ENCODE measurements at places on chromosomes 2 and 18.

- DNase-seq, result no peak
Observed at GRCh38 chr2:84169871-84170270, 289.2 kb downstream of the SUCLG1 start.

- DNase-seq, result no peak
Observed at GRCh38 chr2:165427686-165428085, 41.8 kb upstream of the CSRNP3 start.

- DNase-seq, result no peak
Observed at GRCh38 chr18:23743733-23744333, 54.6 kb downstream of the LAMA3 start.

DNA sequence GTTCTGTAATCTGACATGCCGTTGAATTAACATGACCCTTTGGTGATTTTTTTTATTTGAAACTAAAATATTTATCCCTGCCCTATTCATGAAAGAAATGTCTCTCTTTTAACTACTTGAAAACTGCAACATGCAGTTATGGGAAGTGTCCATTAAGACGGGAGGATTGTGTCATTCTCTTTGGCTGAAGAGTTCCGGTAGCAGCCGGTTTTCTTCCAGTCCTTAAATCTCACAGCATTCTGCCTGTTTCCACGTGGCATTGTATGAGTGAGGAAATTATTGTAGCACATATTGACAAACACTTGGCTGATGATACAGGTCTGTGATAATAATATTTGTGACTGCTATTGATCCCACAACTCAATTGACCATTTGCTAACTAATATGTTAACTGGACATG lies 509.6 kb upstream of the POU3F3 start:
- DNase-seq, result no peak

- DNase-seq, result no peak
Observed at GRCh38 chr2:232897598-232898408, 27.7 kb downstream of the SNORC start.

DNA sequence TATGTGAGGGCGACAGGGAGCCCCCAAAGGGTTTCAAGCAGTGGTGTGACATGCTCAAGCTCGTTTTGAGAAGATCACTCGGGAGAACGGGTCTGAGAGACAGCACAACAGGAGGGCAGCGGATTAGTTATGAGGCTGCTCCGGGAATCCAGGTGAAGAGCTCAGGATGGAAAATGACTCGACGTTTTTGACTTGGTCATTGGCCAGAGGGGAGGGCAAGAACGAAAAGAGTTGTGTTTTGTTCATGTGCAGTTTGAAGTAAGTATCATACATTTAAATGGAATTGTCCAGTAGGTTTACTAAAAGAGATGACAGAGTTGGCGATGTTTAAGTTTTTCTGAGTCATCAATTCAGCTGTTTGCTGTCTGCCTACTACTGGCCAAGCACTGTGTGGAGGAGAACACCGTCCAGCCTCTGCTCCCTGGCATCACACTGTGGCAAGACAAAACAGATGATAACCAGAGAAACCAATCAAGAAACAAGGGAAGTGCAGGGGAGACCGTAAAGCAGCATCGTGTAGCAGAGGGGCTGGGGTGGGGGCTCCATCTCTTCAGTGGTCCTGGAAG lies 25.3 kb upstream of the ANXA4 start:
- no peak for DNase-seq

- DNase-seq, result no peak
Observed at GRCh38 chr2:106292627-106293026, 98.5 kb upstream of the UXS1 start.

DNA sequence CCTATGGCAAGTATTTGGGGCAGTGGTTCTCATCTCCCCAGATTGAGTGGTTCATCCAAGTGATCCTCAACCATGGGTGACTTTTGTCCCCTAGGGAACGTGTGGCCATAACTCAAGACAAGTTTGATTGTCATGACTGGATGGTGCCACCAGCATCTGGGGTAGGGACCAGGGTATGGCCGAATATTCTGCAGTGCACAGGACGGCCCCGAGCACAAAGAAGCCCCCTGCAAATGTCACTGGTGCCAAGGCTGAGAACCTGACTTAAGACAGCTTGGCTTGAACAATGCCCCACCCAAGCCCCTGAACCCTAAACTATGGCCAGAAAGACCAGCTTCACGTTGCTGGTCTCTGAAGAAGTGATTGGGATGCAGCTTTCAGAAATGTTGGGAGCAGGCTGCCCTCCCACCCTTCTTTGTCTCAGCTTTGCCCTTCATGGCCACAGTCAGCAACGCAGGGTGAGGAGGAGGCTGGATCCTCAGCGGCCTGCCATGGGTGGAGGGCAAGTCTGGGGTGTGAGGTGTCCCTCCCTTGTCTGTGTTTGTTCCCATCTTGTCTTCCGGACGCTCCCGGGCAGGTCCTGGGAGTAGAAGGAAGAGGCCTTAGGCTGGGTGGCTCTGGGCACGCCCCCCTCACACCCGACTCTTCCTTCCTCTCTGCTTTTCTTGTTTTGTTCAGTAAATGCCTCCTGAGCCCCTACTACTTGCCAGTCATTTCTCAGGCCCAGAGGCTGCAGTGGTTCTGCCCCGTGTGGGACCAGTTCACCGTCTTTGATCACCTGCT lies 43.4 kb downstream of the GREB1 start:
- DNase-seq, result no peak

DNA sequence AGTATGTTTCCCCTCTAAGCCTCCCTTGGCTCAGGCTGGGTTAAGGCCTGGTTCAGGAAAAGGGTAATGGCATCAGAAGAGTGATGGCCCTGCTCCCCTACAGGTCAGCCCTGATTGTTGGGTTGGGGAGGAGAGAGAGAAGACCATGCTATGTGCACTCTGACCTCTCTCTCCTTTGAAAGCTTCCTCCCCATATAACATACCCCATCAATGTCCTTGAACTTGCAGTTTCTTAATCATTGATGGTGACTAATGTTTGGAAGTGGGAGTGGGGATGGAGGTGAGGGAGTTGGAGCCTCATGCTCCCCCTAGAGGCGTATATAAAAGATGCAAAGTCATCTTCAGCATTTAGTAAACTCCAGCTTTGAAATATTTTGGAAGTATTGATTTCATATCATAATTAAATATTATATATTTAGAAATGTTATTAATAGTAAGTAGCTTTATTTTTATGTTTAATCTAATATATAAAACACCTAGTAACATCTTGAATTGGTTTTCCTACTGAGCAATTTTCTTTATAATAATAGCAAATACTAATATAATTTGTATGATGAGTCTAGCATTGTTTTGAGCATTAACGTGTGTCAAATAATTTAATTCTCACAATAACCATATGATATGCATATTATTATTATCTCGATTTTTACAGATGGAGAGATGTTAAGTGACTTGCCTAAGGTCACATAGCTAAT lies 8.8 kb downstream of the PLCL1 start:
- DNase-seq, result no peak

DNA sequence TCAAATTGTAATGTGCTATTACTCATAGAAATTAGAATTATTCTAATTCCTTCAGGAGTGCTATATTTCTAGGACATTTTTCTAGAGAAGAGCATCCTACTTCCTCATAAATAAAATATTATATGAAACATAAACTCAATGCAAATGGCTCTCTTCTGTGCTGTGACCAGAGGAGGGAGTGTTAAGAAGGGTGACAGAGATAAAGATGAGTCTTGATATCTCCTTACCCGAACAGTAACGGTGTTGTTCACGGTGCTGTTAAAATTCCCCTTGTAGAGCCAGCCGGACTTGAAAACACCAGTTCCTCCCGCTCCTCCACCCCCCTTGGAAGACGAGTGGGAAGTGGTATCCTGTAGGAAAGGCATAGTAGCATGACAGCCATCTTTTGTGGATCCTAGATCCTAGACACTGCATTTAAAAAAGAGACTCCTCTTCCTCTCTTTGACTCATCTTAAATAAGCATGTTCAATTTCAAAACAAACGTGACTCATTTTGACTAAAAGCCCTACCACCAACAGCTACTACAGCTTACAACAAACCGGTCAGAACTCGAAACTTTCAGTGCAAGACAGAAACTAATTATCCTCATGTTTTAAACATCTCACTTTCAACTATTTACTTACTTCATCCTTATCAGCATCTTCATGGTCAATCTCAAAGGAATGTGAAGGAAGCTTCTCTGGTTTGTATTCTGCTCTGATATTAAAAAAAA lies 156.3 kb downstream of the DOCK10 start:
- no peak for DNase-seq

- DNase-seq, result no peak
Observed at GRCh38 chr2:130869441-130870160, 32.9 kb downstream of the ARHGEF4 start.

DNA sequence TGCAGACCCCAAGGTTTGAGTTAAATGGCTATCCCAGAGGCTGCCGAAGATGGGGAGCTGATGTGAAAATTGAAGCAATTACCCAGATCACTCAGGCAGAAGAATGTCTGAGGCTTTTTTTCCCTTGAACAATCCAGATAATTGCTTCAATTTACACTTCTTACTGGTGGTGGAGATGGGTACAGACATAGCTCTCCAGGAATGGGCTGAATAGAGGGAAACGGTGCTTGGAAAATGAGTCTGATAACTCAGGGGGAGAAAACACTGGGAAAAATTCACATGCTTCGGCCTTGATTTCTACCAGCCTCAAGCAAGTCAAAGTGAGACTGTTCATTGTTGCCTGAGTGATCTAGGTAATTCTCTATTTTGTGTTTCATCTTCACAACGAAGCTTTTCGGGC lies 9.5 kb upstream of the KIF5C start:
- DNase-seq, result no peak

DNA sequence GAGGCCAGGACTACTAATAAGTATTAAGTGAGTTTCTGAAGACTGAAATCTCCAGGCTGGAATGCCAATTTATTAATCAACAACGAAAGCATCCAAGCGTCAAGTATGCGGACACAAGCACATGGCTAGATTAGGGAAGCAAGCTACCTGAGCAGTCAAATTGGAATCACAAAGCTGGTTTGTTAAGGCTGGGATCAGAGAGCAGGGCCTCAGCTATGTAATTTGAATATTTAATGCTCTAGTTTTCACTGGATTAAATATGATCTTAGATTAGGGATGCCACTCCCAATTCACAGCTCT lies 5.7 kb downstream of the CCL20 start:
- no peak for DNase-seq

GRCh38 chr18:70128271-70128670 lies 77.2 kb downstream of the RTTN start:
- DNase-seq, result no peak

GRCh38 chr2:126359494-126359893 lies 296.5 kb upstream of the GYPC start:
- DNase-seq, result no peak

- DNase-seq, result peak; percentile 36
Observed at GRCh38 chr2:94874277-94874997, 3.2 kb downstream of the TEKT4 start.

DNA sequence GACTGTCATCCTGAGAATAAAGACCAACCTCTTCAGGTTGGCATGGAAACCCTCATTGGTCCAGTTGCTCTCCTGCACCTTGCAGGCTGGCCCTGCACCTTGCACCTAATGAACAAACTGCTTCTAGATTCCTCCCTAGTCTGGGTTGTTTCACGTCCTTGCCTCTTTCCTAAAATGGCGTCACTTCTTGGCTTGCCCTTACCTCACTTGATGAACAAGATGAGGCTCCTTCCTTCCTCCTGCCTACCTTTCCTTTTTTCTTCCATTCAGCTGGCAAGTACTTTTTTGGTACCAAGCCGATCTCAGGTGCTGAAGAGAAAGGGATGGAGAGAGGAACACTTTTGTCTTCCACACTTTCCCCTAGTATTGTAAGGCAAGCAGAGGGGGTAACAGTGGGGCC lies 74.5 kb downstream of the MYCN start:
- no peak for DNase-seq

DNA sequence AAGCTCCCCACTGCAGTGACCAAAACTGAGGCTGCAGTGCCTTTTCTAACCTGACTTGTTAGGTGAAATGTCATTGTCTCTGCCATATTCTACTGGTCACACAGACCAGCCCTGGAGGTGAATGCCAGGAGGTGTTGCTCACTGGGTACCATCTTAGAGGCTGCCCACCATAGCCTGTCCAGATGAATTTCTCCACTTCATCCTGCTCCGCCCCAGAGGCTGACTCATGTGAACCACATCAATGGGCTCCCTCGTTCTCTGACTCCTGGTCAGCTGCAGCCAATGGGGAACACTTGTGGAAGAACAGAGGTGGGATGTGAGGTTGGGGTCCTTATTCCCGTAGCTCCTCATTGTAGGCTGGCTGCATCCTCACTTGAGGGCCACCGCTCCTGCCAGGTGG lies 3.4 kb upstream of the NARS1 start:
- no peak for DNase-seq

DNA sequence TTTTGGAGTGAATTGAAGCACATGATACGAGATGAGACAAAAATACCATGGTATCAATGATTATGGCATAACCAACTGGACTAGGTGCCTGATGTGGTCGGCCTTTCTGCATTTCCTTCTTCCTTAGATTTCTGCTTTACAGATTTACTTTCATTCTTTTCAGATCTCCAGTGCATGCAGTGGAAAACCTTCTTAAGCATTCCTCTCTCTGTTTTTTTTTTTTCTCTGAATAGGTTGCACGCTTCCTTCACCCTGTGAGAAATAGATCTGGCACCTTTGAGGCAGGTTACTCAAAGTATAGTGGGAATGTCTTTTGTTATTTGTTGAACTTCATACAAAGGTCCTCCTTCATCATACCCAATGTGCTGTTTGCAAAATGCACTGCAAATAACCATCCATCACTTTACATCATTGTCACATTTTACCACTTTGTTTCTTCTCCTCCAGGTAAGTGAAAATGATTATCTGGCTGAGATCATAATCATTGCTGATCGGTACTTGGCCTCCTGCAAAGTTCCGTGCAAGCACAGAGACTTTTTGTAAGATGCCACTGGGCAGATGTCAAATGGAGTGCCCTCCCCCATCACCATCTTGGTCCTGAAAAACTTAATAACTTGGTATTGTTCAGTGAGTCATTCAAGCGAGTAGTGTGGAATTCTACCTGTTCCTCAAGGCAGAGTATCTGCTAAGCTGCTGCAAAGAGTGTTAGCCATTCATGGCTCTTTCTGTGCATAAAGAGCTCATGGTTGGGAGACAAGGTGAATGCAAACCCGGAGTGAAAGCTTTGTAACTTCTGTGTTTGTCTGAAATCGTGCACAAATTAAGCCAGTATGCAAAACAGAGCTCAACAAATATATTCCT lies 30.0 kb upstream of the KLHL14 start:
- DNase-seq, result no peak

- DNase-seq, result peak; percentile 55
Observed at GRCh38 chr18:13276530-13277520, 58.3 kb downstream of the LDLRAD4 start.

DNA sequence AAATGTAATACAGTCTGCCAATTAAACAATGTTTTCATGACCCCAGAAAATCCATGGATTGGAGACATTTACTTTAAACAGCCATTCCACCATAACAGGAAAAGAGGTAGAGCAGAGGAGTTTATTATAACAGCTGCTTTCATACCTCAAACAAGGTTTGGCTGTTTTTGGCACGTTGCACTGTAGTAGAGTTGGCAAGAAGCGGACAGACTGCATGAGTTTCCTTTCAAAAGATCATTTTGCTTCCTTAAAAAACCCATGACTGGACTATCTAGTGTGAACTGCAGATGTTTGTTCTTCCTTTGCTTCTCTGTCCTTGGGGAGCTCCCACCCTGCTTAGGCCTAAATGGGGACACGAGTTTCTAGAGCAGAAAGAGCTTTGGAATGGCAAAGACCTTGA lies 108.5 kb upstream of the THOC1 start:
- no peak for DNase-seq

- DNase-seq, result no peak
Observed at GRCh38 chr2:122156176-122156890, 400.9 kb downstream of the TSN start.

Data from CD4-positive, alpha-beta T cell treated with Interleukin-4 for 1 hour (primary cell).